Gastroesophageal sphincter (tissue), 4 donors: ENCODE measurements at places on chromosomes 2 and 18. TPM values are rescaled to one million over a fixed set of nuclear protein-coding genes. Genes with fewer than 3 reads are reported as not detected.

Gene KCNG2
- total RNA-seq: 0.27 TPM

Gene PKDCC
- 277 TPM for total RNA-seq

Gene NPAS2
- total RNA-seq: 22.3 TPM

Gene CAVIN2
- 192 TPM for total RNA-seq

Gene UGT1A5
- total RNA-seq: not detected

Gene DLGAP1
- total RNA-seq: 0.22 TPM

Gene WNT10A
- total RNA-seq: not detected

Gene SPAST
- 24.6 TPM for total RNA-seq

Gene C2orf78
- not detected for total RNA-seq

Gene LOXL3
- 13.2 TPM for total RNA-seq

Gene GATA6
- 7.5 TPM for total RNA-seq

Gene ANKRD23
- 1.2 TPM for total RNA-seq

Gene EVA1A
- total RNA-seq: not detected

Gene SLC19A3
- total RNA-seq: 0.69 TPM
